ENCODE measurements at places on chromosomes 5 and 9.

- DNase-seq = no peak
Observed at GRCh38 chr5:158039911-158040347, 181.0 kb upstream of the CLINT1 start.

GRCh38 chr5:138110266-138110963 lies 26.6 kb downstream of the WNT8A start:
- no peak for DNase-seq

DNA sequence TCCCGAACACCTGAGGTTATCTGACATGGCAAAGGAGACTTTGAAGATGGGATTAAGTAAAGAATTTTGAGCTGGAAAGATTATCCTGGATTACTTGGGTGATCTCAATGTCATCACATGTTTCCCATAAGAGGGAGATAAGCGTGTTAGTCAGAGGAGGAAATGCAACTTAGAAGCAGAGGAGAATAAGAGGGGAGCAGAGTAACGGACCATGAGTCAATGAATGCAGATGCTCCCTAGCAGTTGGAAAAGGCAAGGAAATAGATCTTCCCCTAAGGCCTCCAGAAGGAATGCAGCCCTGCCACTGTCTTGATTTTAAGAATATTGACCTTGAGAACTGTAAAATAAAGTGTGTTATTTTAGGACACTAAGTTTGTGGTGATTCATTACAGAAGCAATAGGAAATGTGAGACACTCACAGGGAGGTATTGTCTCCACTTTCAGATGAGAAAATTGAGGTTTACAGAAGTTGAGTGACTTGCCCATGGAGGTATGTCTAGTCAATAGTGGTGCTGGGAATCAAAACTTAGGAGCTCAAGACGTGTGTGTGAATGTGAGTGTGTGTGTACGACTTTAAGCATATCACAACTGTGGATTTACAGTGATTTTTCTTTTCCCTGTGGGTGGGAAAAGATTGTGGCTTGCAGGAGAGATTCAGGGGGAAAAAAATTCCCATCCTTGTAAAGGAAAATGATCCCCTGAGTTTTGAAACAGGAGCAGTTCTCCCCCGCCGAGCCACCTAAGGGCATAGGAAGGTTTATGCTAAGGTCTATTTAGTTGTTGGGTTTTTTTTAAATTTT lies 125.3 kb downstream of the TRIM32 start:
- no peak for DNase-seq

DNA sequence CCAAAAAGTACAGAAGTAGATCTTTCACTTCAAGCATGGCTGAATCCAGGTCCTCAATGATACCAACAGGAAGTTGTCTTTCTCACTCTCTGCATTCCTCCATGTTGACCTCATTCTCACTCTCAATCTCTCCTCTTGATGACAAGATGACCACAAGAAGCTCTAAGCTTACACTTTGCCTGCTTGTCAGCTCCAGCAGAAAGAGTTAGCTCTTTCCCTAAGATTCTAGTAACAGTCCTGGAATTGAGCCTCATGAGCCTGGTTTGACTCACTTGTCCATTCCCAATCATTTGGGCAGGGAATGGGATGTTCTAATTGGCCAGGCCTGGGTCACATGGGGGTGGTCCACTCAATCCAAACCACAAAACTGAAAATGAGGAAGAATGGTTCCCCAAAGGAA lies 3.3 kb upstream of the CLTA start:
- DNase-seq = no peak

DNA sequence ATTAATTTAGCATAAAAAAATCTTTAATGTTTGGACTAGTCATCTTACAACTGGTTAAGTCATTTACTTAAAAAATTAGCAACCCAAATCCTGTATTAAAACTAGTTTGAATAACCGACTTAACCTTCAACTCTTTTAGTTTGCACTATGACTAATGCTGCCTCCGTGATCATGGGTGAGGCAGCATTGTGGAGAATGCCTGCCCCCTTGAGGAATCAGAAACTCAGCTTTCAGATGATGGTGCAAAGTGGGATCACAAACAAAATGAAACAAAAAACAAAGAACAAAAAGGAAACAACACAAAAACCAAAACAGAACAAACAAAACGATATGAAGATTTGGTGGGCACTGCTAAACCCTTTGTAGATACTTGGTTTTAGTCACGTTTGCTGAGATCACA lies 127.0 kb upstream of the PALM2AKAP2 start:
- DNase-seq = no peak

- peak; percentile 41 for DNase-seq
Observed at GRCh38 chr5:141958546-141959172, 657 bp upstream of the PCDH12 start.

- no peak for DNase-seq
Observed at GRCh38 chr5:135343413-135343812, 55.6 kb downstream of the MACROH2A1 start.

DNA sequence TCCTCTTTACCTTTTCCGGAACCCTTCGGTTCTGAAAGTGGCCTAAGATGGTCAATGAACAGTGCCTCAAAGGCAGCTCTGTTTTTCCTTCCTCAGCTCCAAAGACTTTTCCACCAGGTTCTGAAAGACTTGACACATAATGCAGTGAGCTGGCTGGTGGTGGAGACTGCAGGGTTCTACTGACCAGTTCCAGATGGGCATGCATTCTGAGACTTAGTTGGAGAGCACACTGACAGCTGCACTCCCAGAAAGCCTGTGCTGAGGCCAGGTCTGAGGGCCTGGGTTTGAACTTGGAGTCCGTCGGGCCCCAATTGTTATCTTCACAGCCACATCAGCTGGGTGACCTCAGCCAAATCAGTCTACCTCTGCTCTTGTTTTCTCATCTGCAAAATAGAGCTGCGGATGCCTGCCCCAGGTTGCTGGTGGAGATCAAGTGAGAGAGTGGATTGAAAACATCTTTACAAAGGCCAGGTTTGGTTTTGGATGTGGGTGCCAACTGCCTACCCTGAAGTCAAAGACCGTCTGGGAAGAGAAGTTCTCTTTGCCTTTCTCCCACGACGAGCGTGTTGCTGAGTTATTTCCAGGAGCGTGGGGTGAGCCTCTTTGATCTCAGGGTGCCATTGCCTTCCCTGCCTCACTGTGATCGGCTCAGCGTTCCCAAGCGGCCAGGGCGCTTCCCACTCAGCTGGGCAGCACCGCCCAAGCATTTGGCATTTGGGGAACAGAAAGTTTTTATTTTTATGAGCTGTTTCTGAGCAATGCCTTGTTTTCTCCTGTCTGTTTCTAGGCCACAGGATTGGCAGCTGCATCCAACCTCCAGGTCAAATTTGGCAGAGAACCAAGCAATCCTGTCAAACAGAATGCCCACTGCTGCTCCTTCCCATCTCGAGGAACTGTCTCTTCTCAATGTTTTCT lies 54.9 kb downstream of the RAD23B start:
- no peak for DNase-seq

- DNase-seq = no peak
Observed at GRCh38 chr9:112617371-112617770, 100.5 kb downstream of the INIP start.

DNA sequence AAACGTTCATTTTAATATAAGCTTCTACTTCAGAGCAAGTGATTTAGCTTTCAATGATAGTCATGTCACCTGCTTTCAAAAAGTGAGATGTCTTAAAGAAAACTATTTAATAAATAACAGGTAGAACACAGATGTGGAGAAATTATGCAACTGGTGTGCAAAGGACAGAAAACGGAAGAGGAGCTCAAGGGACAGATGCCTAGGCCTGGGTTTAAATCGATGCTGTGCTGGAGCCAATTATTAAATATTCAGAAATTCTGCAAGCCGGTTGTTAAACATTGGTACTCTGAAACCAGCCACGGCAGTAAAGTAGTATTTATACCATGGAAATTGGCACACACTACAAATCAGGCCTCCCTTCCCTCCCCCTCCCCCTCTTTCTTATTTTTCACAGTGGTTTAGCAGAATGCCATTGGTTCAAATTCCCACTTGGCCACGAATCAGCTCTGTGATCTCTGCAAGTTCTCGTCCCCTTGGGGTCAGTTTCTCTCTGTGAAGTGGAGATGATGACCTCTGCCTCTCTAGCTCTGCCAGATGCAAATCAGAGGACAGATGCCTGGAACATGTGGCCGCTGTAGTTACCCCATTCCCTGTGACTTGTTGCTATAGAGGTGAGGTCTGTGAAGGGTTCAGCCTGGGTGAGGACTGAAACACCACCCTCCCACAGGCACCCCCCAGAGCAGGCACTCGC lies 6.2 kb upstream of the RNF130 start:
- DNase-seq = no peak

DNA sequence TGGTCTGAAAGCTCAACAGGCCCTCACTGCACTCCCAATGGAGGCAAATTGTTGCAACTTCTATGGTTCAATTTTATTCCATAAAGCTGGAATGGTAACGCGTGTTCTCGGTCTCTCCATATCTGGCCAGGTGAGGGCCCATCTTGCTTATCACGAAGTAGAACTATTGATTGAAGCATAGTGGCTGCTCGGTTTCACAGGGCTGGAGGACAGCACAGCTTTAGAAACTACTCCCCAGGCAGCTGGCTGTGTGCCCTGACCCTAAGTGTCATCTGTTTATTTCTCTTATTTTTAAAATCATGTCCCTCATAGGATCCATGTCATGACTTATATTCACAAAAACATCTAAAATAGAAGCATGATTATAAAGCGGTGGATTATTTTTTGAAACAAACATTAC lies 223.4 kb downstream of the NPR3 start:
- DNase-seq = no peak

DNA sequence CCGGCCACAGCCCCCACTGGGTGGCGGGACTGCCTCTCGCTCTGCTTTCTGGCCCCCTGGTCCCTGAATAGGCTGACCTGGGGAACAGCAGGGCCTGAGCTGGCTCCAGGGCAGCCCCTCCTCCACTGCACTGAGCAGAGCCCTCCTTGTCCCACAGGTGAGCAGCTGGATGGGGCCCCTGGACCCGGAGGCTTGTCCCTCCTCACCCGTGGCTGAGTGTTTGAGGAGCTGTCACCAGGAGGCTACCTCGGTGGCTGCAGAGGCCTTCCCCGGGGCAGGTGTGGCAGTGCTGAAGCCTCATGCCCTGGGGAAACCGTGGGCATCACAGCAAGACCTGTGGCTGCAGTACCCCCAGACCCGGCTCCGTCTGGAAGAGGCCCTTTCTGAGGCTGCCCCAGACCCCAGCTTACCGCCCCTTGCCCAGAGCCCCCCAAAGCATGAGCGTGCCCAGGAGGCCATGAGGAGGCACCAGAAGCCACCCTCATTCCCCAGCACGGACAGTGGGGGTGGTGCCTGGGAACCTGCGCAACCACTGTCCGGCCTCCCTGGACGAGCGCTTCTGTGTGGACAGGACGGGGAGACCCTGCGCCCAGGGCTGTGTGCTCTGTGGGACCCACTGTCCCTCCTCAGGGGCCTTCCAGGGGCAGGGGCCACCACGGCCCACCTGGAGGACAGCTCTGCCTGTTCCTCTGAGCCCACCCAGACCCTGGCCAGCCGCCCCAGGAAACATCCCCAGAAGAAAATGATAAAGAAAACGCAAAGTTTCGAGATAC lies 28.5 kb upstream of the LRRC14B start:
- DNase-seq = no peak

DNA sequence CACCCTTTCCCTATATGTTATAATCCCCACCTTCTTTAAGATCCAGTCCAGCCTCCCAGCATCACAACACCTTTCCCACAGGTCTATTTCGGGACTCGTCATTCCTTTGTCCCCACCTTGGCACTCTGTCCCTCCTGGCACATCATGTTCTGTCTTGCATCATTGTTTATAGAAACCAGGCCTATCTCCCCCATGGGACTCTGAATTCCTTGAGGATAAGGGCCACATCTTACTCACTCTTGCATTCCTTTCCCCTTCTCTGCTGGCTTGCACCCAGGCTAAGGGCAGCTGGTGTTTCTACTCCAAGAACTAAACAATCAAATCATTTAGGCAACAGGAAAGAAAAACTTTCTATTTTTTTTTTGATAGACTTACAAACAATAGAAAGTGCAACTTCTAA lies 205.7 kb downstream of the AGTPBP1 start:
- no peak for DNase-seq

DNA sequence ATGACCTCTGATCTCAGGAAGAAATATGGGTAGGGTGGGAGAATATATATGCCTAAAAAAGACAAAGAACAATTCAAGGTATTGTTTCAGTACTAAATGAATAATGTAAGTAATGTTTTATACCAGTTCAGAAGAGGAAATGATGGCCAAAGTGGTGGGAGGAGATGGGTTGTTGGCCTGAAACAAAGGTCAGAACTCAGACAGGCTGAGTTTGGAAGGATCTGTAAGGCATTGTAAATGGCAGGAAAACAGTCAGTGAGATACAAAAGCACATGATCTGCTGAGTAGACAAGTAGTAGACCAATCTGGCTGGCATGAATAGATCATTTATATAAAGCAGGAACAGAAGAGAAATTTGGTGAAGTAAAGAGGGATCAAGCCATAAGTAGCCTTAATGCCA lies 175.8 kb upstream of the PLCXD3 start:
- no peak for DNase-seq

DNA sequence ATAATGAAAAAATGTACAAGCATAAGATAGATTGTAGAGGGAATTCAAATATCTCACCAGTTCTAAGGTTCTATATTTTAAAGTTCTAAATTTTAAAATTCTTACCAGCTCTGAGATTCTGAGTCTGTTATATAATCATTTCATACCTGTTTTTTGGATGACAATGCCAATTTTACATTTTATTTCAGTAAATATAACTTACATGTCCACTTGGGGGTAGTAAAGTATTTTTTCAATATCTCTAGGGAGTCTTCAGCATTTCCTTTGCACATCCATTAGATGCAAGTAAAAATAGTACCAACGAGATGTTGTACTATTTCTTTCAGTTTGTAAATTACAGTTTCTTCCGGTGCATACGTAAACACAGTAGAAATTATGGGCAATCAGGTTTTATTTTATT lies 25.7 kb downstream of the NMUR2 start:
- no peak for DNase-seq

DNA sequence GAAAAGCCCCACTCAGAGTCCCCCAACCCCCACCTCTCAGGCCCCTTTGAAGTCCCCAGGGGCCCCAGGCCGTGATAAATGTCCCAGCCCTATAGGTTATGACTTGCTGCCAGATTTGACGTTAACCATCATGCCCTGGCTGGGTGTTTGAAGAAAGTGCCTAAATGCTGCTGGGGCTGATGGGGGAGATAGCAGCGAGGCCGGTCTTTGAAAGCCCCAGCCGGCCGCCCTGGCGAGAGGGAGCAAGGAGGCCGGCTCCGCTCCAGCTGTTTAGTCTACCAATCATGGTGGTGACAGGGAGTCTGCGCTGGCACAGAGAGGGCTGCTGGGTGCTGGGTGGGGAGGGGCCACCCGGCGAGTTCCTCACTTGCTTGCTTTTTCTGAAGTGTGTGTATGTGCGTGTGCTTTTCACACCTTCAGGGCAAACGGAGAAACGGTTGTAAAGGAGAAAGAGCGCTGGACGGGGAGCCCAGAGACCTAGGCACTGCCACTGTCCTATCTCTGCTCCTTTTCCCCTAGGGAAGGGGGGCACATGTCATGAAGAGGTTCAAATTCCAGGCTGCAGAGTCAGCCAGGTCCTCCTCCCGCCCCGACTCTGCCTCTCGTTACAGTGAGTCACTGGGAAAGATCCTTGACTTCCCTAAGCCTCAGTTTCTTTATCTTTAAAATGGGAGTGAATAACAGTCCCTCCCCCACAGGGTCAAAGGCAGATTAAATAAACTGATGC lies 126.1 kb upstream of the HAND1 start:
- DNase-seq = no peak
